ENCODE measurements at places on chromosomes 7 and 10.
A peak's percentile ranks its signal among the peaks of the same experiment; 100 is the strongest.

- DNase-seq: no peak
Measured at GRCh38 chr7:47741984-47742383, 160.1 kb upstream of the TNS3 start.

DNA sequence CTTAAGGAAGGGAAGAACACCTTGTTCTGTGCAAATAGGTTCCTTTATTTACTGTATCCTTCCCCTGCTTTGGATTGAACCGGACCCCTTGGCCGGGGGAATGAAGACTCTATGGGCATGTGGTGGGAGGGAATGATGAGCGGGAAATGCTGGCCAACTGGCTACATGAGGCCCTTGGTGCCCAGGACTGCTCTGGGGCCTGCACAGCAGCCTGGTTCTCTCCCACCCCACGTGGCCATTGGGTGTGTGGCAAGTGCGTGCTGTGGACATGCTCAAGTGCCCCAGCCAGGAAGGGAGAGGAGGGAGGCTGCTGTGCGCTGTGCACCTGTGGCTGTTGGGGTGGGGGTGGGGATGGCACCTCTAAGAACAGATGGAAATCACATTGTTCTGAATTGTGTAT, 917.0 kb upstream of the GHITM start:
- no peak for DNase-seq

DNA sequence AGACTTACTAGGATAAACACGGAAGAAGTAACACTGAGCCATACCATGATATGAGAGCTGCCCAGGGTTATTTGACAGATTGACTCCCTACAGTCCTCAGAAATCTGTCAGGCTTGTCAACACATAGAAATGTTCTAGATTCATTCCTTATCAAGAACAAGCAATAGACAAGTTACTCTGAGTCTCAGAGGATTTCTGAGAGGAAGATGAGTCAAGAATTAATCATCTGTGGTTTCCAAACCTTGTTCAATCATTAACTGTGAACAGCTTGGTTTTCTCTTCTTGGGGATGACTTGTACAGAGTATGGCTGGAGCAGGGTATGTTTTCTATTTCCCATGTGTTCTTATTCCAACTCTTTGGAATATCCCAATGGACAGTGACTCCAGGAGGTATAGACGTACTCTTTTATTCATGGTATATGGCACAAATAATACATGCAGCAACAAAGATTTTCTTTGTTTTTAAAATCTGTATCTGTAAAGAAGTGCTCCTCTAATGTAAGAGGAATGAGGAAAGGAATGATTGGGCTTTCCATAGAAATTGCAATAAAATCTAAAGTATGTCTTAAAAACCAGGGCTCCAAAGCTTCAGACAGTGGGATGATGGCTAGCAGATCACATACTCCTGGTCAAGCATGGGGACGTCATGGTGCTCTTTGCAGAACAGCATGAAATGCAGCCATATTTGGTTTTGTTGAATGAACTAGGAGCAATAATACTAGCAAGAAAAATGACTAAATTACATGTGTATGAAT, 11.9 kb upstream of the SFR1 start:
- DNase-seq: no peak

- peak; percentile 90 for DNase-seq
Measured at GRCh38 chr10:28293236-28294168, 9.4 kb downstream of the MPP7 start.

- DNase-seq: no peak
Measured at GRCh38 chr7:20359341-20359963, 28.8 kb downstream of the ITGB8 start.

GRCh38 chr7:80232979-80233724, 98.5 kb downstream of the GNAI1 start:
- peak; percentile 45 for DNase-seq

DNA sequence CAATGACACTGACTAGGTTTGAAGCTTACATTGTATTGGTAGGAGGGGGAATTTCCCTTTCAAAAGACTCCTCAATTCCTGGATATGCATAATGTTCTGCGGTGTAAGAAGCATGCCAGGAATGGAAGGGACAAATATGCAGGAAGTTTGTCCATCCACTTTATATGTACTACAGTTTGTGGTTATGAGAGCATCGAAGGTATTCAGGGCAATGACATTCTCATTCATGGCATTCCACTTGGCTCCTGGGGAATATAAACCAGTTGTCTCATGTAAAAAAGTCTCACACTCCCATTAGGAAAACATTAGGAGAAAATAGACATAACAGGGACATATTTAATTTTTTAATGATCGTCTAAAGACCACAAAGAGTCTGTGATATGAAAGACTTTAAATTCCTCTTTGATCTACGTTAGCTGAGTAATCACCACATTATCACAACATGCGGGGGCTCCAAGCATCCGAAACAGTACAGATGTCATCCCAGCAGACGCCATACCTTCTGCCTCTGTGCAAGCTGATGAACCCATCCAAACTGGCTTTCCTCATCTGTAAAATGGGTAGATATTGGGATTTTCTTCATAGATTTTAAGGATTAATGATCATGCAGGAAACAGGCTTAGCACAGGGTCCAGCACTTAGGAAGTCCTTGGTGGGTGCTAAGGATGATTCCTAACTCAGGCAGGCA, 675.3 kb downstream of the INHBA start:
- DNase-seq: no peak

- DNase-seq: no peak
Measured at GRCh38 chr7:11175887-11176286, 202.2 kb downstream of the PHF14 start.

GRCh38 chr7:18607025-18607424, 111.5 kb downstream of the HDAC9 start:
- DNase-seq: no peak

- no peak for DNase-seq
Measured at GRCh38 chr7:12357508-12357907, 46.2 kb downstream of the VWDE start.

GRCh38 chr7:83956104-83956503, 238.5 kb downstream of the SEMA3A start:
- no peak for DNase-seq

DNA sequence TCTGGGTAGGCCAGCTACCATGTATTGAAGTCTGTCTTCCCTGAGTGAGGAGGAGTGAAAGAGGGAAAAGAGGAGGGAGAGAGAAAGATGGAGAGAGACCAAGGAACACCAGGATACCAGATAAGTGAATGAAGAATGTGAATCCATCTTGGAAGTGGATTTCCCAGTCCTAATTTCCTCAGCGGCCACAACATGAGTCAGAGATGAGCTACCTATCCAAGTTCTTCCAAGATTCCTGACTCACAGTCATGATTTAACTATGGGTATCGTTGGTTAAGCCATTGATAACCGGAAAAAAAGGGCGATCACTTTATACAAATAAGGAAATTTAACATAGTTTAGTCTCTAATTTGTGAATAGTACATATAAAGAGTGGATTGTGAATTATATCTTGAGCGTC, 561.8 kb downstream of the ATRNL1 start:
- no peak for DNase-seq

- DNase-seq: no peak
Measured at GRCh38 chr7:32117837-32118236, 47.6 kb upstream of the PDE1C start.

DNA sequence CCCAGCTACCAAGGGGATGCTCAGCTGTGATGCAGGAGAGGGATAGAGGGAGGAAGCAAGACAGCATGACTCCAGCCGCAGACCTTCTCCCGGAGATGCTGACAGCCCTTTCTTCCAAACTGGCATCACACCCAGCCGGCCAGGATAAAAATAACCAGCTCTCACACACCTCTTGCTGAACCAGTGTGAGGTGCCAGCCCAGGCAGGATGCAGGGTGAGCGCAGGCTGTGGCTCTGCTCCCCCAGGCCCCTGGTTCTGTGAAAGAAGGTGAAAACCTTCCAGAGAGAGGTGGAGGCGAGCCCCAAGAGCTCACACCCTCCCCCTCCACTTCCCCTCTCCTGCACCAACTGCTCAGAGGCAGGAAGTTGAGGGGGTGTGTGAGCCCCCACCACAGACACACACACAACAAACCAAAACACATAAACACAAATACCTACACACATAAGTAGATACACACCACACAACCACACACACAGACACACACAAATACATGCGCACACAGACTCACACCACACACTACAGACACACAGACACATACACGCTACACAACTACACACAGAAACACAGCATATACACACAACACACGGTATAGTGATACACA, 4.0 kb downstream of the GPR15LG start:
- no peak for DNase-seq

DNA sequence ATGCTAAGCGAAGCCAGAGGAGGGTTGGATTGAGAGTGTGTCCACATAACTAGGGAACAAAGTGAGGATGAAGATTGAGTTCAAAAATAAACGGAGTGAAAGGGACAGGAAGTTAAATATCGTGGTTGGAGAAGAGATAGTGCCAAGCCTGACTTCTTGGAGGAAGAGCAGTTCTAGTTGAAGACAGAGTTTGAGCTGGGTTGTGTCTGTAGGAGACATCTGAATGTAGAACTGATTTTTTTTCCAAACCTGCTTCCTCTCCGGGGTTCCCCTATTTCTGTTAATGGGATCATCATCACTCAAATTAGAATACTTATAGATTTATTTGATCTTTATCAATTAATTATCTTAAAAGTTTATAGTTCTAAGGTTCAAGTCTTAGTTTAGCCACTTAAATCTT, 35.6 kb downstream of the SP4 start:
- no peak for DNase-seq

DNA sequence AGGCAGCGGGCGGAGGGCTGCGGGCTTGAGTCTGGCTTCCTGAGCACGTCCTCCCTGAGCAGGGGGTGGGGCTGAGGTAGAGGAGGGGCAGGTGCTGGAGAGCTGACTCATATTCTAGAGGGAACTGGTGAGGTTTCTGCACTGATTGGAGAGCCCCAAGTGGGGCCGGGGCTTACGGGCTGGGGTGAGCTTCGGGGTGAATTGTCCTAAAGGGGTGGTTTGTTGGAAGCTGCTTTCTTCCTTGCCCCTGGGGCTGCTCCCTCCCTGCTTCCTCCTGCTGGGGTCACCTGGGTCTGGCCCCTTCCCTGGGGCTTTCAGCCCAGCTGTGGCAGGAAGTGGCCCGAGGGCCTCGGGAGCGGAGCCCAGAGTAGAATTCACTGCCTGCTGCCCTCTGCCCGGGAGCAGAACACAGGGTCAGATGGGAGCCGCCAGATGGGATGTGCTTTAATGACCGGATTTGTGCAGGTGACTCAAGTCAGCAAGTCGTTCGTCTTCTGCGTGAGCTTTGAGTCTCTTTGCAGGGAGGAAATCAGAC, 48.6 kb downstream of the FAM20C start:
- DNase-seq: no peak

DNA sequence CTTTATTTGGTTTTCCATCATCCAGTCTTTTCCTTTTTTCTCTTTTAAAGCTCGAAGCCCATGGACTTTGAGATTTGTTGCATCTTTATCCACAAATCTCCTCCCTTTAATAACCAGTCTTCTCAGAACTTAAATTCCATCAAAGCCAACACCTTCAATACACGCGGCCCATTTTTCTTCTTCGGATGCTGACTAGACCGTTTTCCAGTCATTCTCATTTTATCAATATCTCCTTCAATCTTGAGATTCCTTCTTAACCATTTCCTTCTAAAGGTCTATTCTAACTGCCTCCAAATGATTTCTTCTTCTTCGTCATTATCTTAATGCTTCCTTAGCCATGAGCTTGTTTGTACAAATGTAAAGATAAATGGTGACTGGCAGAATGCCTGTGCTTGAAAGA, 173.5 kb downstream of the BAMBI start:
- DNase-seq: no peak

GRCh38 chr7:4670791-4671190, 11.3 kb upstream of the FOXK1 start:
- DNase-seq: no peak

DNA sequence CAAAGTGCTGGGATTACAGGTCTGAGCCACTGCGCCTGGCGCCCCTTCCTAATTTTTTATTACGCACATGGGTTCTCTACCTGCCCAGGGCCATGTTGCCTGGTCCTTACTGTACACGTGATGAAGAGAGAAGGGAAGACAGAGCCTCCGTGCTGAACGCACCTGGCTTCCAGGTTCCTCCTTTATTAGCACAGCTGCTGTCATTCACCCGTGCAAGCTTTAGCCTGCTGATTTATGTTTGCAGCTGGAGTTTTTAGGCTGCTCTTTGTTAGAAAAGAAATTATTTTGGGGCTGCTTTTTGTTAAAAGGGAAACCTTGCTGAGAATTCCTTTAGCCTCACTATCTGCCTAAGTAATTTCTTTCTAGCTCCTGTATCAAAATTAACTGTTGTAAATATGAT, 417.0 kb downstream of the CALN1 start:
- DNase-seq: no peak

DNA sequence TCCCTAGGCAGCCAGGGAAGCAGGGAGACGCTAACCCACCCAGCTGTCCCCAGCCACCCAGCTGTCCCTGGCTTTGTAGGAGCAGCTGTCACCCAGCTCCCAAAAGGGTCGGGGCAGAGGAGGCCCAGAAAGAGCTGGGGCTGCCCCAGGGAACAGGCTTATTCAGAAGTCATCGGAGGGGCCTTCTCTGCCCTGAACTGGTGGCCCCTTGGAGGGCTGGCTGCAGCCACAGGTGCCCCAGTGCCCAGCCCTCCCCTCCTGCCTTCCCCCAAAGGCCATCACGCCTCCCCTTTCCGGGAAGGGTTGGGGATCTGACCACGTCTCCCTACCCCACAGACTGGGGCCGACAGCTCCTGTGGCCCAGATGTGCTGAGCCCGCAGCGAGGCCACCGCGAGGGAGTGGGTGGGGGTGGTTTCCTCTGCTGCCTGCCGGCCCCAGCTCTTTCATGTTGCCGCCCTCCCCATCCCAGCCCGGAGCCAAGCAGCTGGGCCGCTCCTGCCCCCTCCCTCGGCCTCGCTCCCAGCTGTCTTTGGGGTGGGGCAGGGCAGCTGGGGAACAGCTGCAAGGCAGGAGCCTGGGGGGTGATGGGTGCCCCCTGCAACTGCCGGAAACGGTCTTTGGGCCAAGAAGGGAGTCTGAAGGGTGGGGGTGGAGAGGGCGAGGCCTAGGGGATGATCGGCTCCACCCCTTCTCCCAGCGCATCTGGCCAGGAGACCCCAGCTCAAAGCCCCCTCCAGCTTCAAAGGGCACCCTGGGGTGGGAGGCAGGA, 16.8 kb downstream of the TRIM8 start:
- peak; percentile 88 for DNase-seq
